ENCODE measurements at places on chromosomes 16 and 17. TPM values are rescaled to one million over a fixed set of nuclear protein-coding genes. Genes with fewer than 3 reads are reported as not detected.

Gene TBC1D3D
- not detected for total RNA-seq

Gene SULT1A1
- total RNA-seq = 0.61 TPM

Gene PPP1R1B
- total RNA-seq = not detected

Gene PRKCB
- total RNA-seq = not detected

Gene NXN
- 124 TPM for total RNA-seq

Gene KCNJ18
- not detected for total RNA-seq

Gene CCL22
- total RNA-seq = not detected

Gene TOM1L1
- 39.8 TPM for total RNA-seq

Gene RHBDL3
- total RNA-seq = 0.49 TPM

Gene CDH3
- 1.3 TPM for total RNA-seq

Gene CACNG5
- total RNA-seq = not detected

Gene C16orf46
- total RNA-seq = 0.73 TPM

Gene CD68
- total RNA-seq = 43.4 TPM

Gene SUPT4H1
- total RNA-seq = 32.1 TPM

Gene VPS9D1
- 19.8 TPM for total RNA-seq

Gene RBFOX1
- not detected for total RNA-seq

Gene ASB16
- not detected for total RNA-seq

Gene HSPB9
- not detected for total RNA-seq

Gene PRRT2
- total RNA-seq = 6.5 TPM

Gene YBX2
- not detected for total RNA-seq

Gene KRTAP4-9
- total RNA-seq = not detected

Gene NEUROD2
- not detected for total RNA-seq

Gene ALOX15
- total RNA-seq = not detected

Gene AURKB
- total RNA-seq = 2.1 TPM

Gene SYNGR3
- 1.9 TPM for total RNA-seq

All from hair follicle dermal papilla cell (primary cell).